ENCODE measurements at places on chromosomes 4 and X.

GRCh38 chrX:38662640-38663039, 101.3 kb downstream of the TSPAN7 start:
- DNase-seq, result no peak

- DNase-seq, result no peak
These were observed 99.8 kb upstream of the H2AZ1 start for GRCh38 chr4:100049872-100050271.

DNA sequence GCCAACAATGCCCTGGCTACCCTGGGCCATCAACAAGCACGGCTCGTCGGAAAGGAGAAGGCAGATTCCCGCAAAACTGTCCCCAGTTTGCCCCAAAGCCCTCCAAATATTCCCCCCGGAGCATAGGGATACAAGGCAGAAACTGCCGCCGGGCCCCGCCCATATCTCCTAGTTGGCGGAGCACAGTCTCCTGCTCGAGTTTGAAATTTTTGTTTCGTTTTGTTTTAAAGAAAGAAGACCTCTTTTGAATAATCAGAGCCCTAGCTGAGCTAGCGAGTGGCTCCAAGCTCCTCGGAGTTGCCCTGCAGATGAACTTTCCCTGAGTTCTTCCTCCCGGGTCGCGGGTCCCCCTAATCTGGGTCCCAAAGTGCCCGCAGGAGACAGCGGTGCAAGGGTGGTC, 138.1 kb upstream of the ZIC3 start:
- DNase-seq, result no peak

GRCh38 chrX:123562342-123563146, 170.3 kb downstream of the THOC2 start:
- no peak for DNase-seq

- DNase-seq, result no peak
These were observed 147.3 kb downstream of the KLHL13 start for GRCh38 chrX:117969328-117969727.

- no peak for DNase-seq
These were observed 16.4 kb downstream of the DOK7 start for GRCh38 chr4:3479358-3480101.

DNA sequence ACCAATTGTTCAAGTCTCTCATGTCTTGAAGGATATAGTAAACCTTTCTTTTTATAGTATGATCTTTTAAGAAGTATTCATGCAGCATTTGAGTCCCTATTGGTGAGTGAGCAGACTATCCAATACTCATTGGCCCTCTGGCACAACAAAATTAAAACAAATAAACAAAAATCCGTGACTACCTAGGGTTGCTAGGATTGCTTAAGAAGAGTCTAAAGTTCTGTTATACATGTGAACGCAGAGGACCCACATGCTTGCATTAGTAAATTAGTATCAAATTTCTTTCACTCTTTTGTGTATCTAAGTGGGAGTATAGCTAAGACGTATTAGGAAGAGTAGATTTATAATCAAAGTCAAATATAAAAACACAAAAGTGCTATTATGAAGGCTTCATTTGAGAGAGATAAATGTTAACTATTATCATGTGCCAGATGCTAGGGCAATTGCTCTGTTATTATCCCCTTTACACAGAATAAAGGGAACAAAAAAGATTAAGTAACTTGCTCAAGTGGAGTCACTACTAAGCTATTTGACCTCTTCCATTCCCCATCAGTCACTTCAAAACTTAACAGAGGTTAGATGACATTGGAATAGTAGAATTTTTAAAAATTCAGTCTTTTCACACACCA, 29.2 kb upstream of the LARP1B start:
- no peak for DNase-seq

DNA sequence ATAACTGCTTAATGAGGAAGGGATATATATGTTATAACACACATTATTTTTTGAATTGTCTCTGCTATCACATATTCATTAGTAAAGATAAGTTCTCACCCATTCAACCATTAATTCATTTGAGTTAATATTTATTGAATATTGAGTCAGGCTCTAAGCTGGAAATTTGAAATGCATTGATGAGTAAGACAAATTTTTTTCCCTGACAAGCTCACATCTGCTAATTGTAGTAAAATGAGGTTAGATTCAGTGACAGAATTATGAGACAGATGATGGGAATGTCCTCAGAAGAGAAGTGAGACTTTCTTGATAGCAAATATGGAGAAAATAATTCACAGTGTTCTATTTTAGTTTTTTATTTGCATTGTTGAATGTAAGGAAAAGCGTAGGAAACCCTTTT, 194.3 kb downstream of the SLC4A4 start:
- no peak for DNase-seq

- no peak for DNase-seq
These were observed 14.0 kb upstream of the UBA6 start for GRCh38 chr4:67714955-67715354.

DNA sequence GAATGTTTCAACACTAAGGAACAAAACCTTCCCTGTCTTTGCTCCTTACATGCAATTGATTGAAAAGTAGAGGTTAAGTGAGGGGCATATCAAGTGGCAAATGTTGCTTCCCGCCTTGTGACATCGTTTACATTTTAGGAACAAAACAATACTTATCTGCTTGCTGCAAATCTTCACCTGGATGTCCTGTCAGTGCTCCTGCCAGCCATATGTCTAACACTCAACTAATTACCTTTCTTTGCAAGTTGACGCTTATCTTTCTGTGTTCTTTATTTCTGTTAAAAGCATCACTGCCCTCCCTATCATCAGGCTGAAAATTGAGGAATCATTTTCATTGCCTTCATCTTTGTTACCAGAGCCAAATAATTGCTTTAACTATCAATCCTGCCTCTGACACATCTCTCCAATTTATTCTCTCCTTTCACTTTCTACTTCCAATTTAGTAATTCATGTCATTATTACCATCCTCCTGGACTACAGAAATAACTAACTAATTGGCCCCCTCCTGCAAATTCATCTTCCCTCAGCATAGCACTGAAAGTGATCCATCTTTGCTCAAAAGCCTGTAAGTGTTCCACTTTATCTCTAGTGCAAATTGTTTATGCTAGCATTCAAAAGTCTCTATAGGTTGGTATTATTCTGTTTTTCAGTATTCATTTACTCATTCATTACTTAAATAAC, 298.7 kb upstream of the ATOH1 start:
- no peak for DNase-seq

DNA sequence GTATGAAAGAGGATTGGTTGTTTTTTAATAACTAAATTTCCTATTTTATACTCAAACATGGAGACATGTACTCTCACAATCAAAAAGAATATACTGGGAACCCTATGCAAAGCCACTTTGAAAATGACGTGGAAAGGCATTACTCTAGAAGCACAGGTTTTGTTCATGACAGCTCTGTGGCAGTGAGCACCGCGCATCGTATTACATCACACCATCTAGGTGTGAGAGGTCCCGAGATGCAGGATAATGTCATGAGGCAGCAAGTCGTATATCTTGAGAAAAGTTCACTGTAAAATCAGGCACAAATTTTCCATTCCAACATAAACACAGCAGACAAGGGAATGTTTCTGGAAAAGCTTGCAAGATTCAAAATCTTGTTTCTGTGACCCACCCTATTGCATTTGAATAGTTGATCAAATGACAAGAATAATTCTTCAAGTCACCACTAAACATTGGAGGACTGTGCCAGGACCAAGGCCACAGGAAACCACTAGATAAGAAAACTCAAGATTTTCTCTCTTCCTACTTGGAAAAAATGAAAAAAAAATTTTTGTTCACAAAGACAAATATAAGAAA, 127.6 kb downstream of the LDB2 start:
- DNase-seq, result no peak

GRCh38 chrX:21479695-21480270, 105.6 kb downstream of the CNKSR2 start:
- peak; percentile 14 for DNase-seq

- no peak for DNase-seq
These were observed 43.7 kb downstream of the ANTXR2 start for GRCh38 chr4:80029364-80029763.

DNA sequence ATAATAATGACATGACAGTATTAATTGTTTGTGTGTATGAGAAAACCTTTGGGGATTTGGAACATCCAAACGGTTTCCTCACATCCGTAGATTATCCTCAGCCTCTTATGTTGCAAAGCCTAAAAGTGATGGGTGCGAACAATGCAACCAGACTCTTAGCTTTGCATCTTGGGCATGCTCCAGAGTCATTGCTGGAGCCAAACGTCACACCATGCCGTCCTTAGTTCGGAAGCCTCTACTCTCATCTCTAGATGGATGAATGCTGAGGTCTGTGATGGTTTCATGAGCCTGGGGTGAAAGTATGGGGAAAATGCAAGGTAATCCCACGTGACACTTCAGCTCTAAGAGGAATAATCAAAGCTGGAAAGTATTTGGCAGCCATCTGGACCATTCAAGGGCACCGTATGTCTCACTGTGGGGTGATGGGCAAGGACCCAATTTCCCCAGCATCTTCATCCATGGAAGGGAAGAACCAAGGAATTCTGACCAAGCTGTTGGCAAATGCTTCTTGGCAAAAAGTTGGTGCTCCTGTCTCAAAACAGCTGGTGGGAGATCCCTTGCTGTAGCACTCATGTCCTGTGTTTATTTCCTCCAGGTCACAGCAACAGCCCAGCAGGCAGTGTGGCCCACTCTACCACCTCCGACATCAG, 6.3 kb upstream of the RTL5 start:
- DNase-seq, result no peak

DNA sequence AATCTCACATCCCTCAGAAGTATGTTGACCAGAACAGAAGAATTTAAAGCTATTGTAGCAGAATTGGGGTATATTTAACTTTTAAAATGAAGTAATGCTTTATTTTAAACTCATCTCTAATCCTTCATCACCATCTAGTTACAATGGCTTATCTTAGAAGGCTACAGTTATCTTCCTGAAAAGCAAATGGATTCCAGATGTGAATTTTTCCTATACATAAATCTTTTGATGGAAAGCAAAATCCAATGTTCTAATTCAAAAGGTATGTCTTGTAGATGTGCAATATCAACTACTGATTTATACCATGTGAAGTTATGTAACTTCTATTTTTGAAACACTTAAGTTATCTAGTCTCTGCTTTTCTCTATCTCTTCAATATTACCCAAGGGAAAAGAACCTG, 47.6 kb downstream of the CCNG2 start:
- DNase-seq, result no peak

DNA sequence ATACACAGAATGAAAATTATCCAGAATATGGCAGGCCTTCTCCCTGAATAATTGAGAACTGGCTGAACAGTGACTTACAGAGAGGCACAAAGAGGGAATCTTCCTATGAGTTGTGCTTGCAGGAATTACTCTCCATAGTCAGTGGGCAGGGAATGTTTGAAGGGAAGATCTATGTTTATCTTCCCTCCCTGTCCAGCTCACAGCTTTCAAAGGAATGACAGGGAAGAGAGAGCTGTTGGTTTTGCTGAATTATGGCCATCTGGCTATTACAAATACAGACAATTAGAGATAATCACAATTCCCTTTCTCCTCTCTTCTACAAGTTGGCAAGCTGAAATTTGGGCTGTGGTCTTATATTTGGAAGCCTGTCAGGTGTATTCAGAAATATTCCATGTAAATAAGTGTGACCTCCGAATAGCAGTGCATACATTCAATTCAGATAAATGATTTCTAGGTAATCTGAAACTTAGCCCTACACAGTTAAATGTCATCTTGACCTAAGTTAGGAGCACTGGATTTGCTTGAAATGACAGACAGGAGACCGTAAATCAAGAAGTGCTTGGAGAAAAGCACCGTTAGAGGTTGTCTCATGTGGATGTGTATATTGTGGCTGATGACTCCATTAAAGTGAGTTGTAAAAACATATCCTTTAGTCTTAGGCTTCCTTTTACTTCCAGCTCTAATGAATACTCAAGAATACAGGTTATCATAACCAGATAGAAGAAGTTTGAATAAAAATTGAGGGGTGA, 136.8 kb downstream of the C4orf33 start:
- no peak for DNase-seq

DNA sequence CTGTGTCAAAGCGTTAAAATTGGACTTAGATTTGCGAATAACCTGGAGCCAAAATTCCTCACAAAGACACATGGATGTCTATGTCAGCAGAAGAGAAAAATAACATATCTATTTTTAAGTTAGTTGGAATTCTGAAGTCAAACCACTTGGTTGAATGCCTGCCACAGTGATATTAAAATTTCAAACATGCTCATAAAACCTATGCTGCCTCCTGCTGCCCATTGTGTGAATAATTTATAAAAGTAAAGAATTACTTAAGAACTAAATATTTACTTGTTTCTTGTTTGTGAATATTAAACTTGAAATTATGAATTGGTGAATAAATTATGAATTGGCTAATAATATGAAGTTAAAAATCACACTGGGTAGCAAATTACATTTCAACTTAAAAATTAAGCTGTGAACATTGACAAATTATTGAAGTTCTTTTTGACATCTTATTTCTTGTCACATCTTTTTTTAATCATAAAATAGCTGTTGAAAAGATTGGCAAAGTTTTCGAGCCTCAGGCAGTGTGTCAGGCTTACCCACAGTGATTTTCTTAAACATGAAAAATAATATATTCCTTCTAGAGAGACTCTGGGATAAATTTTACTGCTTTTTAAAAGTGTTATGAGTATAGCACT, 35.4 kb downstream of the FABP2 start:
- no peak for DNase-seq

- no peak for DNase-seq
These were observed 533.7 kb downstream of the INPP4B start for GRCh38 chr4:142312391-142312790.

DNA sequence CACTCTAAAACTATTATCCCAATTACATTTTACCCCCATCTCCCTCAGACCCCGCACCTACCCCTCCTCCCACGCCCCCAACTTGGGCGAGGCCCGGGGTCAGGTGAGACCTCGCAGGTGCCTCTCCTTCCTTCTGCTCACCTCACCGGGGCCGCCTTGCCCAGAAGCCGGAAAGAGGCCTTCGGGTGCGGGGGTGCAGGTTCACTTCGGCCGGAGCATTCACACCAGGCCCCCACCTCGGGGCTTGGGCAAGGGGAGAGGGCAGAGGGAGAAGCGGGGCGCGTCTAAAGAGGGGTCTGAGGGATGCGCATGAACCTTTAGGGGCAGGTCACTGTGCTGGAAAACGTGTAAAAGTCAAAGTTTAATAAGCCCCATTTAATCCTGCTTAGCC, 427 bp downstream of the ZNF182 start:
- peak; percentile 19 for DNase-seq

- no peak for DNase-seq
These were observed 28.3 kb downstream of the AREG start for GRCh38 chr4:74473155-74473811.

- DNase-seq, result no peak
These were observed 415.2 kb upstream of the NR3C2 start for GRCh38 chr4:148857239-148857972.

- no peak for DNase-seq
These were observed 17.2 kb downstream of the EDNRA start for GRCh38 chr4:147498031-147498660.
